ENCODE measurements at places on chromosomes 16 and 17.

GRCh38 chr16:11796227-11797165 is 562 bp downstream of the ZC3H7A start:
- peak; percentile 75 for DNase-seq

DNA sequence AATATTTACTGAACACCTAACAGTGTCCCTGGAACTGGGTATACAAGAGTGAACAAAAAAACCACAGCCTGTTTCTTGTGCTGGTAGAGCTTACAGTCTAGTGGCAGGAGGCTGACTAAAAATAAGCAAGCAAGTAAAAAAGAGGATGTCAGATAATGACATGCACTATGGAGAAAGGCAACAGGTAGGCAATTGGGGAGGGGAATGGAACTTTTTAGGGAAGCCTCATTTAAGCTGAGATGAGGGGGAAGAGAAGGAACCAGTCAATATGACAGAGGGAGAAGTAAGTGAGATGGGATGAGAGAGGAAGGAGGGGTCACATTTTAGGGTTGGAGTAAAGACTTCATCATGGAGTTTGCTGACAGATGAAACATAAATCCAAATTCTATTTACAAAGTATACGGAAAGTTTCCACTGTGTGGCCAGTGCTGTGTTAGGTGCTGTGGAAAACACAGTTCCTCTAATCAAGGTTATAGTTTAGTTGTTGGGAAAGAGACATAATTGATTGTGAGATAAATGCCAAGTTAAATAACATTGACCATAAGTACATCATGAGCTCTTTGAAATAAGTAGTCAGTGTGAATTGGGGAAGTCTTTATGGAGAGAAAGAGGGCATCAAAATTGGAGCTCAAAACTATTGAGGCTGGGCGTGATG is 251.4 kb downstream of the FTO start:
- no peak for DNase-seq

DNA sequence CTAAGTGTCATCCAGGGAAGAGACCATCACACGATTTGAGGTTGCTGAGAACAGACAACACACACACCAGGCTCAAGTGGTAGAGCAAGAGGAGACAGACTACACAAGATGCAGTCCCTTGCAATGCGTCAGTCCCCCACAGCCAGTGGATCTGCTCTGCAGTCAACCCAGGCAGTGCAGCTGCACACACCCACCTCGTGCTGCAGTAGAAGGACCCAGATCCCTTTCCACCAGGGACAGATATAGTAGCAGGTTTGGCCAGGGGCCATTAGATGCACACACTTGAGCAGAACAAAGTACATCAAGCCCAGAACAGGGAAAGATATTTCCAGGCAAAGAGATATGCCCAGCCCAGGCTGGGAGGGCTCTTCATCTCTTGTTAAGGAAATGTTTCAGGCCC is 112.9 kb downstream of the GRIN2A start:
- no peak for DNase-seq

DNA sequence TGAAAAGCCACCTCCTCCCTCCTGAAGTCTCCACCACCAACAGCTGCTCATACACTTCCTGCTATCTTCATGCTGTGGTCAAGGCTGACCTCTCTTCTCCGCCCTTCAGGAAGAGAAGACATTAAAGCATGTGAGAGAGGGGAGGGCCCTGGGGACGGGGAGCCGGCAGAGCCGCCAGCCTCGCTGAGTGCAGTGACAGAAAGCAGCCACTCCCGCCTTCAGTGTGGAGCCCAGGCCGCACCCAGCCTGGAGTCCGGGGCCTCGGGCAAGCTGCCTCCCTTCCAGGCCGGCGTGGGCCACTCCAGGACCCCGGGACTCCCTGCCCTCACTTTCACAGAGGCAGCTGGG is 94.7 kb upstream of the TNRC6C start:
- peak; percentile 70 for DNase-seq

- no peak for DNase-seq
These were observed 176.1 kb downstream of the ABCC12 start for GRCh38 chr16:47979616-47980182.
